Fibroblast of villous mesenchyme (primary cell): ENCODE measurements at places on chromosomes 16 and 17. TPM values are rescaled to one million over a fixed set of nuclear protein-coding genes. Genes with fewer than 3 reads are reported as not detected.

The C16orf89 gene
- not detected in 2 replicates for total RNA-seq

The LPO gene
- total RNA-seq = not detected in 2 replicates

- no peak for DNase-seq
These were observed 17.6 kb upstream of the LGALS9 start for GRCh38 chr17:27613433-27613832.

The CRYBA1 gene
- total RNA-seq = 0.43 TPM in 1 of 2 replicates, not detected in the other

DNA sequence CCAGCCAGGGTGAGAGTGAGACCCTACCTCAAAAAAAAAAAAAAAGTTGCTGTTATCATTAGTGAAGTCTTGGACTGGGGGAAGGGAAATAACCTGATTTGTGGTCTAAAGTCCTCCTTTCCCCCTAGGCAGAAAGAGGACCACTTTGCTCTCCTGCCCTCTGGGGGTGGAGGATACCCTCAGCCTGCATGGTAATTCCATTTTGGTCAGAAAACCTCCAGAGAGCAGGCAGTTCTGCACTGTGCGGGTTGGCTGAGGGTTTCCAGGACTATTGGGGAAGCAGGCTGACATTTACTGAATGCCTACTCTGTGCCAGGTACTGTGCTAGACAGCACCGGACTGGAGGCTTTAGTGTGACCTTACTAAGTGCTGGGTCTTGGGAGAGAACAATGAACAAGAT, 2.6 kb downstream of the ADAP2 start:
- DNase-seq = no peak

The EPN3 gene
- under 0.01 TPM in 1 of 2 replicates, not detected in the other for total RNA-seq

GRCh38 chr17:83099086-83099555, 19.7 kb downstream of the METRNL start:
- DNase-seq = no peak

GRCh38 chr16:68093816-68094613, 8.8 kb downstream of the NFATC3 start:
- peak; percentile 44 for DNase-seq

- no peak for DNase-seq
These were observed 94.7 kb upstream of the SDK2 start for GRCh38 chr17:73738751-73739575.

DNA sequence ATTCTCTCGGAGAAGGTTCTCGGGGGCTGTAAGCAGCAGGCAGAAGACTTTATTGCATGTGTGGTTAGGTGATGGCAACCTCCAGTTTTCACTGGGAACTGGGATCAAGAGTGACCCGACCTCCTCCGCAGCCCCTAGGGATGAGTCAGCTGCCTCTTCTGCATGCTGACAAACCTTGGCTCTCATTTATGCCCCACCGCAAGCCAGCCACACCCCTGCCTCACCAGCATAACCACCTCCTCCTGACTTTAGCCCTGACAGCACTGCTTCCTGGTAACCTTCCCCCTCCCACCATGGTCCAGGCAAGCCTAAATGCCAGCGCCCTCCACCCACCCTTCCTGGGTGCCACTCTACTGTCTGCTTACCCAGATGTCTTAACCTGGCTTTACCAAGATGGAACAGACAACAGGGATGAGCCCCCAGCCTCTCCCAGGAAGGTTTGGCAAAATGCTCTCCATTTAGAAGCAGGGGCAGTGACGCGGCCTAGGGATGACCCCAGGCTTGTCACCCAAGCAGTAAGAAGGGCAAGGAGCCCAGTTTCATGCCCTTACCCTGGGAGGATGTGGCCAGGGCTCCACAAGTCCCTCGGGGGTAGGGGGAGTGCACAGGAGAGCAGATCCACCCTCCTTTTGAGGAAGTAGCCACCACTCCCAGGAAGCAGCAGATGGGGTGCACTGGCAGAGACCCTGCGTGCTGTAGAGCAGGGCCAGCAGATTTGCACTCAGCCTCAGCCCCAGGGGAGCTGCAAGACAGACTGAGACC, 73.5 kb downstream of the GOSR1 start:
- peak; percentile 38 for DNase-seq

The NTN3 gene
- total RNA-seq = 0.43 and 0.64 TPM in 2 replicates

DNA sequence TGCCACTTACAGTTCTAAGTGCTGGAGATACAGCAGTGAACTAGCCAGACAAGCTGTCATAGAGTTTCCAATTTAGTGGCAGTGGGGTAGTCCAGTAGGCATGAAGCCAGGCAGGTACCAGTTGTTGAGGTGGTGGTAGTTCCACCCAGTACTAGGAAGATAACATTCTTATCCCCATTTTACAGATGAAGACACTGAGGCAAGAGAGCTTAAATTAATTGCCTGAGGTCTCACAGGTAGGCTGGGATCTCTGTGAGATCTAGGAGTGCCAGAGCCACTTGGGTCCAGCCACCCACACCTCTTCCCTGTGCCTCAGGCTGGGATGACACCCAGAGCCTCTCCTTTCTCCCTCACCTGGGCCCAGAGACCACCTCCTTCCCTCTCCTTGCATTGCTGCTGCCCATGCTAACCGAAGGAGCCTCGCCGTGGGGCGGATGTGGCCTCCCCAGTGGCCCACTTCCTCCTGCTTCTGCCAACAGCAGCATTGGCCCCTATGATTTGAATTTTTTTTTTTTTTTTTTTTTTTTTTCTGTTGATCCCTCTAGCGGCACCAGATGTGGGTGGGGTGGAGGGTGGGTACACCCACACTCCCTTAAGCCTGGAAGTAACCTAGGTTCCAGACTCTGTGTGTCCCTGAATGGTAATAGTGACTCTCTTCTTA, 114.0 kb downstream of the PRKCB start:
- no peak for DNase-seq

The TMEM88 gene
- total RNA-seq = 0.43 and 1.3 TPM in 2 replicates

- DNase-seq = peak; percentile 96
These were observed 17.8 kb upstream of the NAGLU start for GRCh38 chr17:42518046-42518754.

- no peak for DNase-seq
These were observed 31.4 kb downstream of the STX8 start for GRCh38 chr17:9544221-9544620.

DNA sequence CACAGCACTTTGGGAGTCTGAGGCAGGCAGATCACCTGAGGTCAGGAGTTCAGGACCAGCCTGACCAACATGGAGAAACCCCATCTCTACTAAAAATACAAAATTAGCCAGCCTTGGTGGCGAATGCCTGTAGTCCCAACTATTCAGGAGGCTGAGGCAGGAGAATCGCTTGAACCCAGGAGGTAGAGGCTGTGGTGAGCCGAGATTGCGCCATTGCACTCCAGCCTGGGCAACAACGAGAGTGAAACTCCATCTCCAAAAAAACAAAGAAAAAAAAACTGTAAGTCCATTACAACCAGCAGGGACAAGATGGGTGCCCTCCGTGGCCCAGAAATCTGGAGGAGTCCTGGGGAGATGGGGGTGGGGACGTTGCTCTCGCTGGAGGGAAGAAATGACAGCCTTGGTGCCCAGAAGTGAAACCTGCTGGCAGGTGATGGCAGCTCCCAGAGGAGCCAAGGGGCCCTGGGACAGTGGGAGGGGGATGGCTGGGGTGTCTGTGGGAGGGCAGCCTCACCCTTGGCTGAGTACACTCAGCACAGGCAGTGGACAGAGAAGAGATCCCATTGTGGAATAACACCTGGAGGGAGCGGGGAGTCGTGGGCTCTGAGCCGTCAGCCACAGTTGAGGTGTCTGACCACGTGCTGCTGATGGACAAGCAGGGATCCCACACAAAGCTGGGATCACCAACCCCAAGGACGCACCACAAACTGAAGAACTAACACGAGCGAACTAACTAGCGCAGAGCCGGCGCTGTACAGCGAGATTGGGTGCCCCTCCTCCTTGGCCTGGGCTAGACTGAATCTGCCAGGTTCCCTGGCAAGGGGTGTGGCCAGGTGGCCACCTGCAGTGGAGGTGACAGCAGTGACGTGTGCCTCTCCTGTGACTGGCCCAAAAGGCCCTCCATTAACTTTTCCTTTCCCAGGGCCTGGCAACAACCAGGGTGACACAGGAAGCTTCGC, 46.9 kb upstream of the BAHCC1 start:
- no peak for DNase-seq

GRCh38 chr16:68365167-68365817, 54.5 kb downstream of the PRMT7 start:
- no peak for DNase-seq

- no peak for DNase-seq
These were observed 392.7 kb downstream of the CPPED1 start for GRCh38 chr16:12410837-12411490.

- no peak for DNase-seq
These were observed 65.3 kb upstream of the NOL11 start for GRCh38 chr17:67652433-67652832.

GRCh38 chr17:43531955-43532354, 14.2 kb downstream of the ETV4 start:
- no peak for DNase-seq

GRCh38 chr17:17783825-17784656, 52.7 kb downstream of the SREBF1 start:
- peak; percentile 64 for DNase-seq
